ENCODE measurements at places on chromosomes 2 and 18.

DNA sequence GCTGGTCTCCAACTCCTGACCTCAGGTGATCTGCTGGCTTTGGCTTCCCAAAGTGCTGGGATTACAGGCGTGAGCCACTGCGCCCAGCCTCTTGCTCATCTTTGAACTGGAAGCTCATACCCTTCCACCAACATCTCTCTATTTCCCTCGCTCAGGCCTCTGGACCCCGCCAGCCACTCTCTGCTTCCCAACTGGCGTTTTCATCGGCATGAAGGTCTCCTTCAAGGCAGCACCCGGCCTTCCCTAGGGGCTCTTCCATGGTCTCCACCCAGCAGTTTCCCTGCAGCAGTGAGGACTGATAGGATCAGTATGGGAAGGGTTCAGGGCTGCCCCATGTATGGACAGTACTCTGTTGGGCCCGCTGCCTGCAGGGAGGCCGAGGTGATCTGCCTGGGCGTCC, 65.8 kb upstream of the HS6ST1 start:
- DNase-seq, result no peak

GRCh38 chr2:20159411-20160070, 65.4 kb downstream of the SDC1 start:
- no peak for DNase-seq

GRCh38 chr2:198591586-198591985, 787.2 kb downstream of the PLCL1 start:
- no peak for DNase-seq

- no peak for DNase-seq
These were observed 48.1 kb downstream of the GALNT3 start for GRCh38 chr2:165745916-165746315.

- DNase-seq, result no peak
These were observed 27.7 kb downstream of the KCTD18 start for GRCh38 chr2:200482194-200482593.

DNA sequence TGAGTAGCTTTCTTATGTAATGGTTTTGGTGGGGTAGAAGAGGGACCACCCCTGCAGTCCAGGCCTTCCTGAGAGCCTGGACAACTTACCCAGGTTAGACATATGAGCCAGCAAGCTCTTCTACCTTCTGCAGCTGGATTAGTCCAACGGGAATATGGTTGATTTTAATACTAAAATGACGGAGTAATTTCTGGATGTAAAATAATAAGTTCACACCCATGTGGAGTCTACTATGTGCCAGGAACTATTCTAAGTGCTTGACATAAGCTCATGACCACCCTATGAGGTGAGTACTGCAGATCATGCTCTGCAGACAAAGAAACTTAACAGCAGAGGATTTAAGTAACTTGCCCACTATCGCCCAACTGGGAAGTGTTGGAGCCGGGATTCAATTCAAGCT, 45.5 kb downstream of the DPP4 start:
- DNase-seq, result no peak

DNA sequence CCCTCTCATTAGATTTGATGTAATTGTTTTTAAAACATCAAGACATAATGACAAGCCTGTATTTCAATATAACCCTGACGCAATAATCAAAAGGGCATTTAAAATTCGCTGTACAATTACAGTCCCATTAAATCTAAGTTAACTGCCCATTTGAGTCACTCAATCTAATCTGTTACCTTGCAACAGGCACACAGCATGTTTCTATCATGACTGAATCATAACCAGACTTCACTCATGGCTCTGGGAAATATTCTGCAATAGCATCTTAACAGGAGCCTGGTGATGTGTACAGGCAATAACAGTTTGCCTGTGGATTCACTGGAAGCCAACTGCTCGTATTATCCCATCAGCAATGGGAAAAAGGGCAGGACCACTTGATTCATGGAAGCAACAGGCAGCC, 142.3 kb upstream of the NCKAP5 start:
- DNase-seq, result no peak

DNA sequence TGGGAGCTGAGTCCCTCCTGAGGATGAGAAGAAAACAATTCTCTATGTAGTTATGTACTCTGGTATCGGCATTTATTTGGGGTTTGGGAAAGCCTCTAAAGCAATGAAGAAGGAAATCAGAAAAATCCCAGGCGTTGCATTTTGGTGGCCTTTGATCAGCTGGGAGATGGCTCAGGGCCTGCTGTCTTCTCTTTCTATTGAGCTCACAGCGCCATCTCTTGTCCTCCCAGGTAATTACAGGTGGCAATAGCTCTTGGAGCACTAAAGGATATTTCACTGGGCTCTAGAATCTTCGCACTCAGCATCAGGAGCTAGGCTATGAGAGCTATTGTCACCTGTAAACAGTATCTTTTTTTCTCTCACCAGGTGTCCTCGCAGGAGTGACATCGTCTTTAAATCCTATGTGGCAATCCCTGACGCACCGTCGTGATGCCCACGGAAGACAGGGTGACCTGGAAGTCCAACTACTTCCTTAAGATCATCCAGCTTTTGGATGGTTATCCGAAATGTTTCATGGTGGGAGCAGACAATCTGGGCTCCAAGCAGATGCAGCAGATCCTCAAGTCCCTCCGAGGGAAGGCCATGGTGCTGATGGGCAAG, 76.1 kb upstream of the PMAIP1 start:
- DNase-seq, result no peak

GRCh38 chr18:64119916-64120315, 29.0 kb downstream of the LINC00305 start:
- DNase-seq, result no peak

- no peak for DNase-seq
These were observed 54.2 kb upstream of the ID2 start for GRCh38 chr2:8627692-8628085.

- no peak for DNase-seq
These were observed 73.2 kb downstream of the IL1R2 start for GRCh38 chr2:102064679-102065674.

- DNase-seq, result no peak
These were observed 144.1 kb upstream of the MGAT5 start for GRCh38 chr2:134109725-134110124.

- no peak for DNase-seq
These were observed 66.8 kb upstream of the FZD7 start for GRCh38 chr2:201966691-201967438.

- DNase-seq, result no peak
These were observed 80.8 kb upstream of the COL5A2 start for GRCh38 chr2:189260361-189260814.

GRCh38 chr2:44549856-44550255, 188.1 kb downstream of the CAMKMT start:
- DNase-seq, result no peak

GRCh38 chr18:74114116-74114515, 33.5 kb downstream of the FBXO15 start:
- DNase-seq, result no peak

DNA sequence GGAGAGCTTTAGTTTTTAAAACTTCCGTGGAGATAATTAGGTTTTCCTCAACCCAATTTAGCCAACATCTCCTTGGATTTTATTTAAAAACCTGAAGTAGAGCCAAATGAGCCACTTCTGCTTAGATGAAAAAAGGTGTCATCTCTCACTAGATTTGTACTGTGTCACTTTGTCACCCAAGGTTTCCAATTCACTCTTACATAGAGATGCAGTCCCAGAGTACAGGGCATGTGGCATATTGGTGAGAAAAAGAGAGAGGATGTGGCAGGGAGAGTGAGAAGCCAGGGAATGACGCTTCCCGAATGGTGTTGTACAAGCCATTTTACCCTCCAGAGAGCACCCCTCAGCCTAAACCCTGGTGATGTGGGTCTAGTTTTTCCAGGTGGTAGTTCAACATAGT, 44.4 kb upstream of the CTLA4 start:
- DNase-seq, result no peak

- no peak for DNase-seq
These were observed 4.6 kb downstream of the SP140 start for GRCh38 chr2:230230087-230230486.

DNA sequence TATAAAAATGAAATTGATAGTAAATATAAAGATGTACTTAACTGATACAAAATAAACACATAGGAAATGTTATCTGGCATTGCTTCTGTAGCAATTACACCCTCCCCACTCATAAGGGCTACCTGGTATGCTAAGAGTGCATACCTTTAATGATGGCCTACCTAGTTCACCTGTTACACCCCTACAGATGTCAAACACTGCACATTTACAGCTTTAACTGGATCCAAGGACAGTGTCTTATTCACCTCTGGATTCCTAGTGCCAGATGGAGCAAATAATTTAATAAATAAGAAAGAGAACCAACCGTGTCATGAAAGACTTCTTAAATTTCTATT, 15.3 kb upstream of the SEC11C start:
- no peak for DNase-seq

GRCh38 chr18:46477425-46478011, 179.5 kb downstream of the LOXHD1 start:
- DNase-seq, result no peak

DNA sequence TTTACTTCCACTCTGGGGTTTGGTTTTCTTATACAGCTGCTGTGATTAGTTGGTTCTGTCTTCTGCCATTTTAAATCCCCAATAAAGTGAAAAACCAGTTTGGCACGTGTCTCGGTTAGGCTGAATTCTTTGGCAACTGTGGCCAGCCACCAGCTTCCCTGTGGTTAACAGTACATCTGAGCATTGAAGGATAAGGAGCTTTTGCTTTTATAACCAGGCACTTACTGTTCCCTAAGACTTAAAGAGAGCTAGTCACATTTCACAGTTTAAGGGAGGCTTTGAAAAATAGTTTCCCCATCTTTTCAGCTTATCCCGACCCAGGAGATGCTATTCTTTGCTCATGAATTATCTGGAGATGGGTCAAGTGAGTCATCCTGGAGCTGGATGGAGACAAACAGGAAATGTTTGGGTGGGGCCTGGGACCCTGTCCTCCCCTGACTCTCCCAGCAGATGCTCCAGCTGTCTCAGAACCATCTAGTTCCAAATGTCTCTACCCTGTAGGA, 57.3 kb upstream of the EML6 start:
- DNase-seq, result no peak

DNA sequence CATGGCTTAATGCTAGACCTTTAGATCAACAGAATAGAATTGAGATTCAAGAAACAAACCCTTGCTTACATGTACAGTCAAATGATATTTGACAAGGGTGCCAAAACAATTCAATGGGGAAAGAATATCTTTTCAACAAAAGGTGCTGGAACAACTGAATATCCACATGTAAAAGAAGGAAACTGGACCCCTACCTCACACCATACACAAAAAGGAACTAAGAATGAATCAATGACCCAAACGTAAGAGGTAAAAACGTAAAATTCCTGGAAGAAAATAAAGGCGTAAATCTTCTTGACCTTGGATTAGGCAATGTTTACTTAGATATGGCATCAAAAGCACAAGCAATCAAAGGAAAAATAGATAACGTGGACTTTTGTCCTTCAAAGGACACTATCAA, 43.1 kb downstream of the BAZ2B start:
- DNase-seq, result no peak

- DNase-seq, result no peak
These were observed 22.9 kb downstream of the GRHL1 start for GRCh38 chr2:9974343-9974742.

- DNase-seq, result no peak
These were observed 20.8 kb downstream of the SP140L start for GRCh38 chr2:230347659-230348305.

DNA sequence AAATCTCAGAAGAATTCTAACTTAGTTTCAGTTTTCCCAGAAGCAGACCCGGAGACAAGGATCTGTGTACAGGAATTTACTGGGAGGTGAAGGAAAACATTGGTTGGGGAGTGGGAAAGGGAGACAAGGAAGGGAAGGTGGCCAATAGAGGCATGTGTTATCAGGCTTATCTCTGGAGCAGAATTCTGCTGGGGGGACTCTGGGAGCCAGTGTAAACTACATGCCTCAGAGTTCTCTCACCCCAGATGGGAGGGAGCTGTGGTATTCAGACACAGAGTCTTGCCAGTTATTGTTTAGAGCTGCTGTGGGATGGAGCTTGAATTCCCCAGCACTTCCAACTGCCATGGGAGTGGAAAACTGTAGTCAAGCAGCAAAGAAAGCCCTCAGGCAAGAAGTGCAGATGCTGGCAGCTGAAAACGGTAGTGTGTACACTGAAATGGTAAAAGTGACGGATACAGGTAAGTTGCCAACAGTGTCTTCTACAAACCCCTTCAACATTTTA, 19.0 kb downstream of the DNPEP start:
- DNase-seq, result no peak

- no peak for DNase-seq
These were observed 342.2 kb upstream of the KYNU start for GRCh38 chr2:142535311-142535710.

GRCh38 chr2:61229936-61230335, 67.9 kb downstream of the C2orf74 start:
- DNase-seq, result no peak

DNA sequence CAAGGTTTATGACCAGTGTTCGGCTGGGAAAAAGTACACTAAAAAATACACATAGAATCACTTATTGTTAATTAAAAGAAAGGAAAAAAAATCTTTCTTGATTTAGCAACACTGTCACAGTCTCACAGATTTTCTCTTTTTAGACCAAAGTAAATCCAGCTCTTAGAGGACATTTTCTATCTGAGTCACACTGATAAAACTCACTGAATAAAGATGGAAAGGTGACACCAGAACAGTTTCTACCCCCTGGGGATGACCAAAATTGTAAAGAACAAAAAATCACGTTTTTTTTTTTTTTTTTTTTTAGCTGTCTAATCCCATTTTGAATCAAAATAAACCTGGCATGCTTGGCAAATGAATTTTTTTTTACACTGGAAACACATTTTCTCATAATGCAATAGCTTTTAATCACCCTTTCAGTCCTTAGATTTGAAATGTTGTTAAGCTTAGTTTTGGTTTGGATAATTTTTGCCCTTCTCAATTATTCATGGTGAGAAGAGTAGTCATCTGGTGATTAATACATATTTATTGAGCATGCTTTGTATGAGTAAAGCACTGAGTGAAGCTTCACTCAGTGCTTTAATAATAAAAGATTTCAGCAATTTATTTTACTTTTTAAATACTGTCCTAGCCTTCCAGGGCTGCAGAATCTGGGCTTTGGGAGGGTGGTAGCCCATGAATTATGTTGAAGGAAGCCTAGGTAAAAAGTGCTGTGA, 886.3 kb downstream of the SLC4A3 start:
- no peak for DNase-seq

- DNase-seq, result no peak
These were observed 1244.7 kb upstream of the ZEB2 start for GRCh38 chr2:145764631-145765030.
